ENCODE measurements at places on chromosomes 3 and 15. TPM values are rescaled to one million over a fixed set of nuclear protein-coding genes. Genes with fewer than 3 reads are reported as not detected.

The SLC12A1 gene
- not detected for total RNA-seq

The ZPLD1 gene
- total RNA-seq, result not detected

The SLC26A6 gene
- 28.6 TPM for total RNA-seq

The FAM81A gene
- 0.97 TPM for total RNA-seq

The BTLA gene
- total RNA-seq, result 14.1 TPM

The CXCR6 gene
- 5.9 TPM for total RNA-seq

- no peak overlapping the region for H3K27ac ChIP-seq
- no peaks in the 10 kb centered on the region for H3K27me3 ChIP-seq
Observed at GRCh38 chr15:81686021-81686420, 312.0 kb upstream of the TMC3 start.

DNA sequence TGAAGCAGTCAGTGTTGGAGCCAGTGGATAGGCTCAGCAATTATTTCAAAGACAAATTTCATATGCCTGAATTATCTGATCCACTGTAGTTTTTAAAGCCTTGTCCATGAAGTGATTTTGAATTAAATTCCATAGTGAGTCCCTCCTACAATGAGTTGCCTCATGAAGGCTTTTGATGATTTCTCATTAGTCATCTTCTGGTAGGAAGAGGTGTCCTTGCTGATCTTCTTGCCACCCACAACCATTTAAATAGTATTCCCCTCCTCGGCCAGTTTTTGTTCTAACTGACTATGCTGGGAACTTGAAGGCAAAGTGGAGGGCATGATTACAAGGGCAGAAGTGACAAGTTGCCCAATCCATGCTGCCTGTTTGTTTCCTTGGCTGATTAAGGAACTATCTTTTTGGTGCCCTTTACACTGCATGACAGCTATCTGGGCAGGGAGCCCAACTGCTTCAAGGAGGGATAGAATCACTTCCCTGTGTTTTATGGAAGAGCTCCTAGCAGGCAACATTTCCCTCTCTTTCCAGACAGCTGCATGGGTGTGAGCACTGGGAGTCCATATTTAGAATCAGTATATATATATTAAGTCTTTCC is 617.5 kb downstream of the ZPLD1 start:
- no peaks in the 10 kb centered on the region for H3K36me3 ChIP-seq
- DNase-seq, result no peak
- no peaks in the 10 kb centered on the region for H3K27me3 ChIP-seq
- H3K4me1 ChIP-seq, result no peaks in the 10 kb centered on the region
- no peak overlapping the region for H3K4me3 ChIP-seq

DNA sequence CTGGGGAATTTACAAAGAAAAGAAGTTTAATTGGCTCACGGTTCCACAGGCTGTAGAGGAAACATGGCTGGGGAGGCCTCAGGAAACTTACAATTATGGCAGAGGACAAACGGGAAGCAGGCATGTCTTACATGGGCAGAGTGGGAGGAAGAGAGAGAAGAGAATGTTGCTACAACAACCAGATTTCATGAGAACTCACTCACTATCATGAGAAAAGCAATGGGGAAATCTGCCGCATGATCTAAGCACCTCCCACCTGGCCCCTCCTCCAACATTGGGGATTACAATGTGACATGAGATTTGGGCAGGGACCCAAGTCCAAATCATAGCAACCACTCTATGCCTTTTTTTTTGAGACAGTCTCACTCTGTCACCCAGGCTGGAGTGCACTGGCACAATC is 28.8 kb downstream of the PCNP start:
- H3K4me1 ChIP-seq, result no peaks in the 10 kb centered on the region
- no peak overlapping the region for H3K4me3 ChIP-seq

DNA sequence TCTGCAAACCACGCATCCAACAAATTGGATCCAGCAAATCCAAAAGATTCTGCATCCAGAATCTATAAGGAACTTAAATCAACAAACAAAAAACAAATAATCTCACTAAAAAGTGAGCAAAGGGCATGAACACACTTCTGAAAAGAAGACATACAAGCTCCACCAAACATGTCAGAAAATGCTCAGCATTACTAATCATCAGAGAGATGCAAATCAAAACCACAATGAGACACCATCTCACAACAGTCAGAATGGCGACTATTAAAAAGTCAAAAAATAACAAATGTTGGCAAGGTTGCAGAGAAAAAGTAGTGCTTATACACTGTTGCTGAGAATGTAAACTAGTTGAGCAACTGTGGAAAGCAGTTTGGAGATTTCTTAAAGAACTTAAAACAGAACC is 21.6 kb upstream of the SLC25A36 start:
- no peaks in the 10 kb centered on the region for H3K27me3 ChIP-seq
- H3K4me1 ChIP-seq, result no peaks in the 10 kb centered on the region
- DNase-seq, result no peak
- H3K36me3 ChIP-seq, result no peaks in the 10 kb centered on the region
- no peak overlapping the region for H3K4me3 ChIP-seq

DNA sequence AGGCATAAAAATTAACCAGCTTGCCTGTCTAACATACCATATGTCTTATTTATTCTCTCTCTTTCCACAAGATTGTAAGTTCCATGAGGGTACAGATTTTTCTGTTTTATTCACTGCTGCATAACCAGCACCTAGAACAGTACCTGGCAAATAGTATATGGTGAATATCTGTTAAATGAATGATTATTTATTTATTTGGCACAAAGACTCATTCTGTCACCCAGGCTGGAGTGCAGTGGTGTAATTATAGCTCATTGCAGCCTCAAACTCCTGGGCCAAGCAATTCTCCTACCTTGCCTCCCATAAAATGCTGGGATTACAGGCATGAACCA is 24.9 kb downstream of the DENND4A start:
- H3K27ac ChIP-seq, result no peak overlapping the region
- no peaks in the 10 kb centered on the region for H3K27me3 ChIP-seq
- peaks cover 27% of the 10 kb centered on the region for H3K4me1 ChIP-seq
- H3K36me3 ChIP-seq, result no peaks in the 10 kb centered on the region
- DNase-seq, result no peak

DNA sequence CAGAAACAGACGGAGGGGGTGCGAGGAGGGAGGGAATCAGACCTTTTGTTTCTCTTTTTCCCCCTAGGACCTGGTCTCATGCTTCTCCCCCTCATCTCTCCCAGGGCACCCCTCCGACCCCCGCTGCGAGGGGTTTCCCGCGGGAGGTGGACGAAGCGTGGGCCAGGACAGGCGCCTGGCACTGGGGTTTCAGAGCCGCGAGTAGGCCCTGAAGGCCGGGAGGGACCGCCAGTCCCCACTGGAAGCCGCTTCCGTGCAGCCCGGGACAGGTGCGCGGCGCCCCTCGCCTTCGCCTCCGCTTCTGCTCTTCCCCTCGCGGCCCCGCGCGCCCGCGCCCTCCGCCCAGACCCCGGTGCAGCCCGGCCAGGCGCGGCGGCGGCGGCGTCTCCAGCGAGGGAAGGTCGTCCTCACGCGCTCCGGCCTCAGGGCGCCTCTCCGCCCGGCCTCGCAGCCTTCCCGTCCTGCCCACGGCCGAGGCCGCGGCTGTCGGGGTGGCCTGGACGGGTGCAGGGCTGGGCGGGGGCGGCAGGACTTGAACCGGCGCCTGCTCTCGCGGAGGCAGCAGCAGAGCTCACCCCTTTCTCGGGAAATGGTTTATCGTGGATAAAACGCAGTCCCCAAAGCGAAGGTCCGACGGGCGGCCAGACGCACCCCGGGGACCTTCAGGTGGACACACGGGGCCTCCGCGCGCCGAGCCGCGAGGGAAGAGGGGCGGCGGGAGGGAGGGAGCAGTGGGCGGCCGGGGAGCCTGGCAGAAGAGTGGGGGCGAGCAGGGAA is 31.5 kb upstream of the ADAMTS17 start:
- no peak overlapping the region for H3K4me3 ChIP-seq
- no peak overlapping the region for H3K27ac ChIP-seq
- no peaks in the 10 kb centered on the region for H3K4me1 ChIP-seq
- peak; percentile 2 for DNase-seq

DNA sequence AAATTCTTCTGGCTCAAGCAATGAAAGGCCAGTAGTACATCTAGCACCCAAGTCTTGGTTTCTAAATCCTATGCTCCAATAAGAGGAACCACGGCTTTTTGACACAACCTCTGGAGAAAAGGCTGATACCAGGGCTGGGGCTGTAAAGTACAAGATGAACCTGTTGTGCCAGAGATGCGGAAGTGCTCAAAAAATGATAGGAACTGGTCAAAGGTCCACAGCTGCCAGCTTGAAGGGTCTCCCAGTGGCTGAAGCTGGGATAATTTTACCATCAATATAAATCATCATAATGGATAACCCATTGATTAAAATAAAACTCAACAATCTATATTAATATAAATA is 558 bp upstream of the NCEH1 start:
- H3K27ac ChIP-seq, result peak overlapping the region; percentile 10
- H3K4me1 ChIP-seq, result peaks cover 16% of the 10 kb centered on the region
- DNase-seq, result no peak

DNA sequence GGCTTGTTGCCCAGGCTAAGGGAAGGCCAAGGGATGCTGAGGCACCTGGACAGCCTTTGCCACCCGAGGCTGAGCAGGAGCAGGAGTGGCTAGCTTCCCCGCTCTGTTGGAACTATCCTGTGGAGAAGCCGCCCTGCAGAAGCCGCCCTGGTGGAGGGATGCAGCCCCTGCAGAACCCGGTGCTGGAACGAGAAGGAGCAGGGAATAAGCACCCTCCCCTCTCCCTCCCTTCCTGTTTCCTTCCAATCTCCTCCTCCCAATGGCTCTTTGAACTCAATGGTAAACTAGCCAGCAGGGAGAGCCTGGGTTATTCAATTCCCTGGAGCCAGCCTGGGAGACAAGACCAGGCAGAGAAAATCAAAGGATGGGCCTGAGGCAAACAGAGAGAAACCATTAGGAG is 11.8 kb upstream of the HRG start:
- peaks cover 4% of the 10 kb centered on the region for H3K27me3 ChIP-seq
- no peaks in the 10 kb centered on the region for H3K36me3 ChIP-seq
- no peak overlapping the region for H3K4me3 ChIP-seq
- H3K27ac ChIP-seq, result no peak overlapping the region
- no peak for DNase-seq
- no peaks in the 10 kb centered on the region for H3K4me1 ChIP-seq

DNA sequence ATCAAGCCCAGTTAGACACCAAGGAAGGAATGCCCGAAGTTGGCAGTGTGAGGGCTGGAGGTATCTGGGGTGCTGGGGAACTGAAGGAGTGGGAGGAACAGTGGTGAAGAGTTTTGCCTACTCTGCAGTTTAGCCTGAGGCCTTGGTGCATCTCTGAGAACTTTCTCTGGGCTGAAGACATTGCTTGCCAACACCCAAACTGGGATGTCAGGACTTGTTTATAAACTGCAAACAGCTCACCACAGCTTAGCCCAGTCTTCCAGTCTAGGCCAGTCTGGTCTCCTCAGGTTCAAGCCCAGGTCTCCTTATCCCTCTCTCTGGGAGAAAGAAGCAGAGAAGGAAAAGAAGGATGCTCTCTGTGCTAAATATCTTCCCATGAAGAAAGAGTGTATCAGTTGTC is 68.0 kb upstream of the BOC start:
- no peak for DNase-seq
- H3K4me1 ChIP-seq, result no peaks in the 10 kb centered on the region
- H3K4me3 ChIP-seq, result no peak overlapping the region
- H3K36me3 ChIP-seq, result no peaks in the 10 kb centered on the region
- H3K27ac ChIP-seq, result no peak overlapping the region

DNA sequence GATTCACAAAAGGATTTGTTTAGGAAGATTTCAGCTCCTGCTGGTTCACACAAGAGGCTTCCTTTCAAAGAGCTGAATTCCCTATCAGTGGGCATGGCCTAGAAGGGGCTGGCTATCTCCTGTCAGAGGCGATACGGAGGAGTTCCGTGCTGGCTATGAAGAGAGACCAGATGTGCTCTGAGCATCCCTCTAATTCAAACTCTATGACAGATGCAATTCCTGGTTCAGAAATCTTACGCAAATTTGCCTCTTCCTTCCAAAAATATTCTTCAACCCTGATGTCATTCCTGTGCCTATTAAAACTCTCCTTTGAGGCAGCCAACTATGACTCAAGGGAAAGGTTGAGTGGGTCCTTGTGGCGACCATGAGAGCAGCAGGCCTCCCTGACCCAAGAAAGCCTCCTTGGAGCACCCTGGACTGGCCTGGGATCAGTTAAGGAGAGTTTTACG is 139.3 kb upstream of the HES1 start:
- H3K4me3 ChIP-seq, result no peak overlapping the region
- no peak for DNase-seq
- no peak overlapping the region for H3K27ac ChIP-seq
- no peaks in the 10 kb centered on the region for H3K27me3 ChIP-seq
- H3K36me3 ChIP-seq, result no peaks in the 10 kb centered on the region

DNA sequence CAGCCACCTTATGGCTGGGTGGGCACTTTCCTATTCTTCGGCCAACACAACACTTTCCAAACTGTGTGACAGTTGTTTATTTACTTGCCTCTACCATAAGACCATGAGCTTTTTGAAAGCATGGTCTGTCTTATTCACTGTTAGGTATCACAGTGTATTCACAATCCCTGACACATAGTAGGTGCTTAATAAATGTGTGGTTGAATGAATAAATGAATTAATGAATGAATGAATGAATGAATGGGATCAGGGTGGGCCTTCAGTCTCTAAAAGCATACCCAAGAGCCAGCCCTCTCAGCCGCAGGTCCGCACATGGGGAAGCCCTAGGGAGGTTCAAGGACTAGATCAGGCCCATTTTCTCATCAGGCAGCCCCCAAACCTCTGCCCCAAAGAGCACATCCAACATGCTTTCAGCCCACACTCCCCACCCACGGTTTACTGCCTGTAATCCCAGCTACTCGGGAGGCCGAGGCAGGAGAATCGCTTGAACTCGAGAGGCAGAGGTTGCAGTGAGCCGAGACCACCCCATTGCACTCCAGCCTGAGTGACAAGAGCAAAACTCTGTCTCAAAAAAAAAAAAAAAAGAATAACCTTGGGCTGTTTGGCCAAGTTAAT is 95.9 kb downstream of the LIPC start:
- H3K27ac ChIP-seq, result no peak overlapping the region

DNA sequence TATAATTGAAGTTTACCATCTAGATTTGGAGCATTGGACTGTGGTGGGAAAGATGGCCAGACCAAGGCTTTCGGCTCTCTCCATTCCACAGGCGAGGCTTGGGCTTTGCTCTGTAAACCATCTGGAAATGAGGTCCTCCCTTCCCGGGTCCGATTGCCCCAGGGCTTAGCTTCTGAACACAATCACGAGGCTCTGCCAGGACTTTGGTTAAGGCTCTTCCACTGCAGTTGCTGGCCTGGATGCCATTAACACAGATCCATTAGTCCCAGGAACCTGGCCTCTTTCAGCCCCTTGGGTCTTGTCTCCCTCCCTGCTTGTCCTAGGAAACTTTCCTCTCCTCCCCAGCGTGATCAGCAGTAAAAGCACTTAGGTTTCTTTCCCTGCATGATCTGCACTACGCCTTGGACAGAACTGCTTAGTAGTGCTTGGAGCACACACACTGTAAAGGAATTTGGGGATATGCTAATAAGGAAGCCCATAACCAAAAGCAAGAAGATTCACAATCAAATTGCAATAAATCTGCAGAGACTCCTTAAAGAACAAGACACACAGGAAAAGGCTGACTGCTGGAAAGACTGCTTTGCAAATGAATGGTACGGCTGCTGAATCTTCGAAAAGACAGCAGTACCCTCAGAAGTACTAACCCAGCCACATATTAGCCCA is 154.3 kb downstream of the ECT2 start:
- no peaks in the 10 kb centered on the region for H3K27me3 ChIP-seq

- H3K4me1 ChIP-seq, result no peaks in the 10 kb centered on the region
- H3K27ac ChIP-seq, result no peak overlapping the region
- H3K4me3 ChIP-seq, result no peak overlapping the region
Observed at GRCh38 chr3:190260301-190260700, 61.9 kb downstream of the CLDN1 start.

All from CD8-positive, alpha-beta memory T cell (primary cell).